ENCODE measurements at places on chromosomes 4 and X. TPM values are rescaled to one million over a fixed set of nuclear protein-coding genes. Genes with fewer than 3 reads are reported as not detected.

The SYP gene
- total RNA-seq: not detected

The ABCB7 gene
- total RNA-seq: 18.2 TPM

- no peak for DNase-seq
Measured at GRCh38 chr4:1784789-1785591, 8.1 kb upstream of the FGFR3 start.

DNA sequence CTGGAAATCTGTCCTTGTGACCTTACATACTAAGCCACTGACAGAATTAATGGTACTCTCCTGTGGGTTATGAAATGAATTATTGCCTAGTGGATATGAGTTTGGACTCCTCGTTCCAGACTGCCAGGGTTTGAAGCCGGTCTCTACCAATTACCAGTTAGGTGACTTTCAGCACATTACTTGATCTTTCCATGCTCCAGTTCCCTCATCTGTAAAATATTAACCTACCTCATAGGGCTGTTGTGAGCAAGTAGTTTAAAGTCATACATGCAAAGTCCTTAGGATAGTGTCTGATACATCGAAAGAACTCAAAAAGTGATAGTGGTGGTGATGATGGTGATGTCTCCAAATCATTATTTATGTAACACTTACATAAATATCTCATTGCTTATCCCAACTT, 373.5 kb upstream of the ARX start:
- DNase-seq: no peak

DNA sequence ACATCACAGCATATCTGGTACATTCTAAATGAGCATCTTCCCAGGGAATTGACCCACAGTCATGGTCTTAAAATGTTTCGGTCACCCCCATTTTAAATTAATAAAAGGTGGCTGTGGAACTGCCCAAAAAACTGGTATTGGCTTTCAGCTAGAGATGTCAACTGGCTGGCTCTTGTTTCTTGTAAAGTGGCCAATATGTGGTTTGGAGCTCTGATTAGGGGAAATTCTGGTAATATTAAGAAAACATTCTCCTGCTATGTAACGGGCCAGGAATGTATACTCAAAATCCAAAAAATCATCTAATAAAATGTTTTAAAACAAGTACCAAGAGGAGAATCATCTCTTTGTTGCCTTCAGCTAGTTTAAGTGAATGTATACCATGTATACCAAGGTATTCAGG, 62.0 kb upstream of the VCX2 start:
- no peak for DNase-seq
